Body of pancreas (tissue), 4 donors: ENCODE measurements at places on chromosomes 16 and 17.

DNA sequence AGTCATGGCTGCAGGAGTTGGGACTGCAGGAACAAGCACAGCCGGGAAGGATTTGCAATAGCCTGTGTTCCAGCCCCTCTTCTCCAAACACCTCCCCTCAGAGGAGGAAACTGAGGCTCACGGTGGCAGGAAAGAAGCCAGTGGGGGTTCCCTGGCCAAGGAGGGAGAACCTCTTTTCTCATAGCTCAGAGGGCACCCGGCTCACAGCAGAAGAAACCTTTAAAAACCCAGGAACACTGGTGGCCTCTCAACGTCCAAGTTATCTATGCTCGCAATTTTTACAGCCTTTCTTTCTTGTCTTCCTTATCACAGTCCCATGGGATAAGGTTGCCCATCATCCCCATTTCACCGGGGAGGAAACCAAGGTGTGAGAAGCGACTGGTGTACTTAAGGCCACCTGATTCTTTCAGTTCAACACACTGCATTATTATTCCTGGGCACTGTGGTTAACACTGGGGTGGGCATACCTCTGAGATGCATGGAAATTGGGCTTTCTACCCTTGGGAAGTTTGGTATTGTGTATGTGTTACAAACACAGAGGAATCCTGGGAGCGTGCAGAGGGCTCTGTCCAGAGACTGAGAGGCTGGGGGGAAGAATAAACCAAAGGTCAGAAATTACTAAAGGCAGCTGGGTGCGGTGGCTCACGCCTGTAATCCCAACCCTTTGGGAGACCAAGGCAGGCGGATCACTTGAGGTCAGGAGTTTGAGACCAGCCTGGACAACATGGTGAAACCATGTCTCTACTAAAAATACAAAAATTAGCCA lies 791 bp upstream of the ZNF629 start:
- DNase-seq: no peak
- H3K36me3 ChIP-seq: peaks cover 2% of the 10 kb centered on the region
- peak overlapping the region; percentile 99 for H3K4me3 ChIP-seq
- peaks cover 21% of the 10 kb centered on the region for H3K4me1 ChIP-seq
- peak overlapping the region; percentile 77 for H3K27ac ChIP-seq

DNA sequence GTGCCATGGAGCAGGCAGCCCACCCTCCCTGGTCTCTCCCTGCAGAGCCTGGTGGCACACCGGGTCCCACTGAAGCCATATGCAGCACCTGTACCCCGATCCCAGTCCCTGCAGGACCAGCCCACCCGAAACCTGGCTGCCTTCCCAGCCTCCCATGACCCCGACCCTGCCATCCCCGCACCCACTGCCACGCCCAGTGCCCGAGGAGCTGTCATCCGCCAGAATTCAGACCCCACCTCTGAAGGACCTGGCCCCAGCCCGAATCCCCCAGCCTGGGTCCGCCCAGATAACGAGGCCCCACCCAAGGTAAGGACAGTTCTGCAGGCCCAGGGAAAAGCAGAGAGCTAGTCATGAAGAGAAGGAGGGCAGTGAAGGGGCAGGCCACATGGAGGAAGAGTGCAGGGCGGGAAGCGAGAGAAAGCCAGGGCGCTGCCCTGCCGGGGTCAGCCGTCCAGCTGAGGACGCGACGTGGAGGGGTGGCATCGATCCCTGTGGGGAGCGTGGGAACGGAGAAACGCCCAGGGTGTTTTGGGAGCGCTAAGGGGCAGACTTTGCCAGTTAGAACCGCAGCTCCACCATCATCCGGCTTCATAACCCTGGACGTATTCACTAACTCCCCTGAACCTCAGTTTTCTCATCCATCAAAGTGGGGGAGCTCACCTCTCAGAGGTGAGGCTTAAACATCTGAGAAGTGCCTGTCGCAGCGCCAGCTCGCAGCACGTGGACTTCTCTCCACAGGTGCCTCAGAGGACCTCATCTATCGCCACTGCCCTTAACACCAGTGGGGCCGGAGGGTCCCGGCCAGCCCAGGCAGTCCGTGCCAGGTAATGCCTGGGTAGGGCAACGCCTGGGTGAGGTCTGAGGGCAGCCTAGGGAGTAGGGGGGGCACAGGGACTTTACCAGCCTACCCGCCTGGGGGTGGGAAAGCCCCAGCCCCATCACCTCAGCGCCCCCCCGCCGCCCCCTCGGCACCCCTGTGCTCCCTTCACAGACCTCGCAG lies 7.6 kb upstream of the C17orf107 start:
- no peak overlapping the region for H3K27ac ChIP-seq
- H3K4me1 ChIP-seq: no peaks in the 10 kb centered on the region
- DNase-seq: no peak
- no peaks in the 10 kb centered on the region for H3K36me3 ChIP-seq
- no peak overlapping the region for H3K4me3 ChIP-seq

GRCh38 chr17:2295575-2295974 lies 8.0 kb downstream of the SMG6 start:
- no peaks in the 10 kb centered on the region for H3K27me3 ChIP-seq
- no peaks in the 10 kb centered on the region for H3K4me1 ChIP-seq
- H3K4me3 ChIP-seq: no peak overlapping the region
- peaks cover 8% of the 10 kb centered on the region for H3K36me3 ChIP-seq

DNA sequence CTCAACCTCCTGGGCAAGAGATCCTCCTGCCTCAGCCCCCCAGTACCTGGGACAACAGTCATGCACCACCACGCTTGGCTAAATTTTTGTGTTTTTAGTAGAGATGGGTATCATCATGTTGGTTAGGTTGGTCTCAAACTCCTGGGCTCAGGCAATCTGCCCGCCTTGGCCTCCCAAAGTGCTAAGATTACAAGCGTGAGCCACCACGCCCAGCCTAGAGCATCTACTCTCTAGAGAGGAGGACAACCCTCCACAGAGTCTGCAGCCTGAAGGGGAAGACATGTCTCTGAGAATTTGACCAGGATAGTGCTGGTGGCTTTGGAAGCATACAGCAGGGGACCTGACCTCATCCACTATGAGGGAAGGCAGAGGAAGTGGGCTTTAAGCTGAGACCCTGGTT lies 4.7 kb upstream of the GRB2 start:
- H3K27ac ChIP-seq: no peak overlapping the region
- no peaks in the 10 kb centered on the region for H3K27me3 ChIP-seq
- DNase-seq: no peak
- peaks cover 16% of the 10 kb centered on the region for H3K4me1 ChIP-seq
- no peaks in the 10 kb centered on the region for H3K36me3 ChIP-seq

GRCh38 chr17:7041607-7042500 lies 2.0 kb downstream of the SLC16A11 start:
- H3K27ac ChIP-seq: no peak overlapping the region
- no peak for DNase-seq
- H3K4me3 ChIP-seq: no peak overlapping the region
- H3K27me3 ChIP-seq: peaks cover 18% of the 10 kb centered on the region
- H3K4me1 ChIP-seq: peaks cover 48% of the 10 kb centered on the region

- no peaks in the 10 kb centered on the region for H3K27me3 ChIP-seq
- no peak for DNase-seq
- H3K27ac ChIP-seq: no peak overlapping the region
- H3K4me3 ChIP-seq: no peak overlapping the region
- H3K4me1 ChIP-seq: no peaks in the 10 kb centered on the region
- H3K36me3 ChIP-seq: no peaks in the 10 kb centered on the region
These were observed 11.5 kb downstream of the OTOP3 start for GRCh38 chr17:74947041-74947754.

DNA sequence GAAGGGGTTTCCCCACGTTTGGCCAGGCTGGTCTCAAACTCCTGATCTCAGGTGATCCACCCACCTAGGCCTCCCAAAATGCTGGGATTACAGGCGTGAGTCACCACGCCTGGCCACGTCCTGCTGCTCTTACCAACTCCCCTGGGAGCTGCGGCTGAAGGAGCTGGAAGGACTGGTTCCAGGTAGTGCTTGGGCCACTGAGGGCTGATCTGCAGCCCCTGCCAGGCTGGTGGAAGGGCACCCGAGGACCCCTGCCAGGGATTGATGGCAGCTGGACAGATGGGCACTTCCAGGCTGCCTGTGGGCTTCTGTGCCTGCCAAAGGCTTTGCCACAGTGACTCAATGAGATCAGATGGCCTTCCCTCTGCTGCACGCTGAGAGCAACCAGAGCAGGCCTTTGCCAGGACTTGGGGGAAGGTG lies 2.3 kb downstream of the OXLD1 start:
- no peaks in the 10 kb centered on the region for H3K27me3 ChIP-seq
- H3K27ac ChIP-seq: no peak overlapping the region
- H3K4me1 ChIP-seq: peaks cover 41% of the 10 kb centered on the region
- H3K4me3 ChIP-seq: no peak overlapping the region
- H3K36me3 ChIP-seq: no peaks in the 10 kb centered on the region

GRCh38 chr16:694187-694862 lies 4.1 kb upstream of the WDR24 start:
- H3K27me3 ChIP-seq: peaks cover 24% of the 10 kb centered on the region
- no peak for DNase-seq
- peaks cover 36% of the 10 kb centered on the region for H3K4me1 ChIP-seq
- H3K36me3 ChIP-seq: no peaks in the 10 kb centered on the region
- H3K27ac ChIP-seq: no peak overlapping the region

GRCh38 chr17:29883497-29883896 lies 46.5 kb downstream of the SSH2 start:
- no peaks in the 10 kb centered on the region for H3K27me3 ChIP-seq
- no peak overlapping the region for H3K27ac ChIP-seq
- no peaks in the 10 kb centered on the region for H3K36me3 ChIP-seq
- no peak overlapping the region for H3K4me3 ChIP-seq

GRCh38 chr17:2172077-2172851 lies 117.4 kb downstream of the HIC1 start:
- peaks cover 43% of the 10 kb centered on the region for H3K4me1 ChIP-seq
- DNase-seq: peak; percentile 84
- peaks cover 2% of the 10 kb centered on the region for H3K36me3 ChIP-seq
- H3K4me3 ChIP-seq: no peak overlapping the region
- H3K27ac ChIP-seq: peak overlapping the region; percentile 63

DNA sequence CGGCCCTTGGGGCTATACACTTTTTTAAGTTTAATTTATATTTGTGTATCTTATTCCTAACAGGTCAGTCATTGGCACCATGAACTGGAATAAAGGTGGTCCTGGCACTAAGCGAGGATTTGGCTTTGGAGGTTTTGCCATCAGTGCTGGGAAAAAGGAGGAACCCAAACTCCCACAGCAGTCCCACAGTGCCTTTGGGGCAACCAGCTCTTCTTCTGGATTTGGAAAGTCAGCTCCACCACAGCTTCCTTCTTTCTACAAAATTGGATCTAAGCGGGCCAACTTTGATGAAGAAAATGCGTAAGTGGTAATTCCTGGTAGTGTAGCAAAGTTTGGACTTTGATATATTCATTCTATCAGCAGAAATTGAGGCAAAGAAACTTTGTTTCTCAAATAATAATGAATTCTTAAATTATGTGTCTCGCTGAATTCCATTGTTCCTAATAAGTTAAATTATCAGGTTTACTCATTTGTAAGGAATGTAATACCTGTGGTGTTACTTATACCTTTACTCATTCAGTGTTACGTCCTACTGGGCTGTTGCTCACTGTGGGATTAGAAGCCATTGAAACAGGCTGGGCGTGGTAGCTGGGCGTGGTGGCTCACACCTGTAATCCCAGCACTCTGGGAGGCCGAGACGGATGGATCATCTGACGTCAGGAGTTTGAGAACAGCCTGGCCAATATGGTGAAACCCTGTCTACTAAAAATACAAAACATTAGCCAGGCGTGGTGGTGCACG lies 13.2 kb downstream of the DDX42 start:
- no peaks in the 10 kb centered on the region for H3K27me3 ChIP-seq
- H3K27ac ChIP-seq: no peak overlapping the region
- H3K36me3 ChIP-seq: no peaks in the 10 kb centered on the region
- H3K4me3 ChIP-seq: no peak overlapping the region
- H3K4me1 ChIP-seq: peaks cover 1% of the 10 kb centered on the region
